SK-N-MC (cell line): ENCODE measurements at places on chromosomes 13 and 19.

- DNase-seq = no peak
Observed at GRCh38 chr13:110405597-110406450, 98.7 kb downstream of the COL4A2 start.

GRCh38 chr19:58182989-58183816 is at the start of gene ZNF274:
Gene ZNF274 (plus strand): TSS chr19:58183061. CDS start chr19:58183966, 905 bp downstream.
- peak; percentile 34 for DNase-seq

DNA sequence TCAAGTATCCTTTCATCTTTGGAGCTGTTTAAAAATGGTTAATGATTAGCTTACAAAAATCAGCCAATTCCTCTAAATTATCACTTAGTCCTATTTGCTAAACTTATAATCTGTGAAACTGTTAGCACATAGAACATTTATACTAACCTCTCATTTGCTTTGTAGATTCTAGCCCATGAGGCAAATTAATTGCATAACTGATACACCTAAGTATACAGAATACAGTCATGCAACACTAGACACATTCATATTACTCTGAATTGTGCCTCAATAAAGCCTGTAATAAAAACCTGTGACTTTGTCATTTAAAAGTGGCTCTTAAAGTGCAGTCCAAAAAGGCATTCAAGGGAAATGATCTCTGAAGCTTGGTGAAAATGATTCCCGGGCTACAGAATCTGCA is 21.0 kb downstream of the SERPINE3 start:
- no peak for DNase-seq

GRCh38 chr19:45153339-45154063 is 7.3 kb downstream of the NKPD1 start:
- DNase-seq = no peak

- DNase-seq = no peak
Observed at GRCh38 chr19:508204-509150, 1.2 kb downstream of the TPGS1 start.

DNA sequence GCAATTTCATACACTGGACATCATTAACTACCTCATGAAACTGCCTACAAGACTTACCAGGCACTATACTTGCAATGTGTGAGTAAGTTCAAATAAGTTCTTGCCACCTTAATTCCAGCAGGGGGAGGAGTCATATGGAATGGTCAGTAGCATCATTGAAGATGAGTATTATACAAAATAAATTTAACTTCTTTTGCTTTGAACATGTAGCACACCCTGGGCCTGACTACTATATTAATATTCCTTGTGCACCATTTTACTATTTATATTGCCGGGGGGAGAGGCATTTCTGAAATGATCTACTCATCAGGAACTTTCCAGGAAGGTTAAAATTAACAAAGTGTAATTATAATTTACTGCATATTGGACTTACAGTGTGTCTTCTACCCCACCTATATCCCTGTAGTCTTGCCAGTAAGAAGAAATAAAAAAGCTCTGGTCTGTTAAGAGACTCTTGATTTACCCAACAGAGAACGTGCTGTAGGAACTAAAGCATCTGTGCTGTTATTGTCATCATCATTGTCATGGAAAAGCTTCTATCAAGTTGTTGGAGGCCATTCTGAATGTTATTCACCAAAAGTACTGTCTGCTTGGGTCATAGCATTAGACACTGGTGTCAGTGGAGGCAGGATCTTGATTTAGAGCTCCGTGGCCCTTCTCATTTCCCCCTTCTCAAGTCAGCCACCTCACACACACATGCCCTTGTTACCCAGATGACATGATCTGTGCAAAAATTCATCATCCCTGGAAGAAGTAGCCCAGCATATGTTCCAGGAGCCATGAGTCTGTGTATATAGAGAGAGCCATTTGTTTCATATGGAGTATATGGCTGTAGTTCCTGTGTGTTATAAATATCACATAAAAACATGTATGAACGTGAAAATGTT is 147.1 kb downstream of the MTUS2 start:
- DNase-seq = no peak

DNA sequence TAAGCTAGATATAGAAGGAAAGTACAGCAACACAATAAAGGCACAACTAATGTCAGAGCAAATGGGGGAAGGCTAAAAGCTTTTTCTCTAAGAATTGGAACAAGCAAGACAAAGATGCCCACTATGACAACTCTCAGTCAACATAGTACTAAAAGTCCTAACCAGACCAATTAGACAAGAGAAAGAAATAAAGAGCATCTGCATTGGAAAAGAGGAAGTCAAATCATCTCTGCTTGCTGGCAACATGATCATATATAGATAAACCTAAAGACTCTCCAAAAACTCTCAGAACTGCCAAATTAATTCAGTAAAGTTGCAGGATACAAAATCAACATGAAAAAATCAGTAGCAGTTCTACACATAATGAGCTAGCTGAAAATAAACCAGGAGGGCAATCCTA is 542.0 kb downstream of the DIAPH3 start:
- no peak for DNase-seq

DNA sequence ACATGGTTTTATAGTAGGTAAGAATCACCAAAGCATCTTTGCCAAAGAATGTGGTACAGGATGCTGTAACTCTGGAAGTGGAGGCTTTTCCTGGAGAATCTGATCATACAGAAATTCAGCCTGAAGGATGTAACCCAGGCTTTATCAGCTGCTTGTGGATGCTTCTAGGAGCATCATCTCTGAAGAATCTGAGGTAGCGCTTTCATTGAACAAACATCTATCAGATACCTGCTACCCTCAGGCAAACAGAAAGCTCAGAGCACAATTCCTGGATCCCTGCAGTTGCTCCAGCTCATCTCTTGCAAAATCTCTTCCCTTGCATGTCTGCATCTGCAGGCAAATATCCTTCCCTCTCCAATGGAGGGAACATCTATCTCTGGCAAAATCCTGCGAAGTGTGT is 9.3 kb downstream of the FAM124A start:
- DNase-seq = no peak

- DNase-seq = no peak
Observed at GRCh38 chr13:30431269-30431940, 9.1 kb downstream of the UBE2L5 start.

DNA sequence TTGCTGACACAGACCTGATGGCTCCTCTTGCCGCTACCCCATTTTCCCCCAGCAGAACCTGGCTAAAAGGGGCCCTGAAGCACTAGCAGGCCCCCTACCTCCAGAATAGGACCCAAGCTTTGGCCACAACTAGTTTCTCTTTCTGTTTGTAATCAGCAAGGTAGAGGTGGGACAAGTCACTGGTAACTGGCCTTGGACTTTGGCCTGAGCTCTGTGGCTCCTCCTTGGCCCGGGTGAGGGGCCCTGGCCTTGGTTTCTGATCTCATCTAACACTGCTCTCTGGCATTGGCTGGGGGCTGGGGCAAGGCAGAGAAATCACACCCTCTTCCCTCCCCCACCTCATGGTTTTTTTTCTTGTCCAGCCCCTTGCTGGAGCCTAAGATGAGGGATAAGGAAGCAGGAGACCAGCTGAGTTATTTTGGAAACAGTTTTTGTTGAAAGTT is 2.1 kb downstream of the CALM3 start:
- DNase-seq = no peak

DNA sequence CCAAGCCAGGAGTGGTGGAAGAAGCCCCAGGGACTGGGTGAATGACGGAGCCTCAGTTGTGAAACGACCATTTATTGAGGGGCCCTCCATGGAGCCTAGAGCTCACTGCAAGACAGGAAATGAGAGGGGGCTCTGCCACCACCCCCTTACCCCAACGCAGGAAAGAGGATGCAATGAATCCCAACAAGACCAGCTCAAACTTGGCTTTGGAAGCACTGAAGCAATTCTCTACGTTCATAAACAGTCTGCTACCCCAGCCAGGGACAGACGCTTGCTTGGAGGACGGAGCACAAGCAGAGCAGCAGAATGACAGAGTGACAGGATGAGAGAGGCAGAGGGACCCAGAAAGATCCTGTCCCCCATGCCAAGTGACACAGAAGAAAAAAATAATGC is 1.0 kb downstream of the PRKACA start:
- DNase-seq = no peak

- no peak for DNase-seq
Observed at GRCh38 chr13:43368003-43368402, 344.6 kb downstream of the DNAJC15 start.

DNA sequence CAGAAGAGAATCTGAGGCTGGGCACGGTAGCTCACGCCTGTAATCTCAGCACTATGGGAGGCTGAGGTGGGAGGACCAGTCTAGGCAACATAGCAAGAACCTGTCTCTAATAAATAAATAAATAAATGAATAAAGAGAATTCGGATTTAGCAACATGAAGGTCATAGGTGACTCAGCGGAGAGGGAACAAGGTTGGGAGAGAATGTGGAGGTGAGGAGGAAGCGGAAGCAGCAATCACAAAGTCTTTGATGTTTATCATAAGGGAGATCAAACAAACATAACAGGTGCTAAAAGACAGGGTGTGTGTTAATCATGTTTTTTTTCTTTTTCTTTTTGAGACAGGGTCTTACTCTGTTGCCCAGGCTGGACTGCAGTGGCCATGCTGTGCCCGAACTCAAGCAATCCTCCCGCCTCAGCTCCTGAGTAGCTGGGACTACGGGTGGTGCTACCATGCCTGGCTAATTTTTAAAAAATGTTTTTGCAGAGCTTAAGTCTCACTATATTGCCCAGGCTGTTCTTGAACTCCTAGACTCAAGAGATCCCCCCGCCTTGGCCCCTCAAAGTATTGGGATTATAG is 16.3 kb downstream of the PBX4 start:
- DNase-seq = no peak

DNA sequence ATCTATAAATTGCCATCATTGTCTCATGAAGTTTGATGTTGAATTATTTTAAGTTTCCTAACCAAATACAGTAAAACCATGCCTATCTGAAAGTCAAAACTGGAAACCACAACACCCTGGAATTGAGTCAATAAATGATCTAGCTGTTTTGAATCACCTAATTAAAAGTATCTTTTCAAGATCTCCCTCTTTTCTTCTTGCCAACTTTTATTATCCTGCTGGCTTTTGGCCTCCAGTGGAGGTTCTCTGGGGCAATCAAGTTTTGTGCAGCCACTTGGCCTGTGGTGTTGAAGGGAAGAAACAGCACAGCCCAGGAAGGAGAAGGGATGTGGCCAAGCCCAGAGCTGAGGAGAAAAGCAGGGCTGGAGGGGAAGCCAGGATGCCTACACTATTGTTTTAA is 255.4 kb downstream of the COG6 start:
- DNase-seq = no peak

DNA sequence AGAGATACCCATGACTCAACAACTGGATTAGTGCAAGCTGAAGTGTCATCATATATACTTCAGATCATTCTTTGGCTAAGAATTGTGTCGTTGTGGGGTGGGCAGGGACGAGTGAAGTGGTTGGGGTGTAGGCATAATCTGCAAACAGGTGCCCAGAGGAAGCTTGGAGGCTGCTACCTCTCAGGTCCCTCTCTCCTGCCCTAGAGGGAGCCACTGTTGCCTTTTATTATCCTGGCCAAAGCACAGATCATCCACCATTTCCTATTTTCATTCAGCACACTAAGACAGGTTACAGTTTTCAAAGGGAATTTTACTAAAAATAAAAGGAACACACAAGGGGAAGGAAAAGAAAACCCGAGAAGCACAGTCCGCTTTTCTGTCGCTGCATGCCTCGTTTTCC is 126.6 kb downstream of the HS6ST3 start:
- DNase-seq = no peak

GRCh38 chr19:2260341-2260805 is 4.2 kb upstream of the JSRP1 start:
- DNase-seq = no peak

DNA sequence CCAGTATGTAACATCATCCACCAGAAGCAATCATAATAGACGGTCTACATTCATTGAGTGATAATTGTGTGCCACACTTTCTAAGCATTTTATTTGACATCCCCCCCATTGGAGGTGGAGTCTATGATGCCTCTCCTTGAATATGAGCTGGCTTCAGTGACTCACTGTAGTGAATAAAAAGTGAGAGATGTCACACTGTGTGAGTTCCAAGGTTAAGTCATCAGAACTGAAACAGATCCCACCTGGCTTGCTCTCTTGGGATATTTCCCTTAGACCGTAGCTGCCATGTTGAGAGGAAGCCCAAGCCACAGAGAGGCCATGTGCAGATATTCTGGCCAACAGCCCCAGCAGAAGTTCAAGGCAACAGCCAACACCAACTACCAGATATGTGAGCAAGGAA is 12.6 kb downstream of the RTBDN start:
- DNase-seq = no peak

DNA sequence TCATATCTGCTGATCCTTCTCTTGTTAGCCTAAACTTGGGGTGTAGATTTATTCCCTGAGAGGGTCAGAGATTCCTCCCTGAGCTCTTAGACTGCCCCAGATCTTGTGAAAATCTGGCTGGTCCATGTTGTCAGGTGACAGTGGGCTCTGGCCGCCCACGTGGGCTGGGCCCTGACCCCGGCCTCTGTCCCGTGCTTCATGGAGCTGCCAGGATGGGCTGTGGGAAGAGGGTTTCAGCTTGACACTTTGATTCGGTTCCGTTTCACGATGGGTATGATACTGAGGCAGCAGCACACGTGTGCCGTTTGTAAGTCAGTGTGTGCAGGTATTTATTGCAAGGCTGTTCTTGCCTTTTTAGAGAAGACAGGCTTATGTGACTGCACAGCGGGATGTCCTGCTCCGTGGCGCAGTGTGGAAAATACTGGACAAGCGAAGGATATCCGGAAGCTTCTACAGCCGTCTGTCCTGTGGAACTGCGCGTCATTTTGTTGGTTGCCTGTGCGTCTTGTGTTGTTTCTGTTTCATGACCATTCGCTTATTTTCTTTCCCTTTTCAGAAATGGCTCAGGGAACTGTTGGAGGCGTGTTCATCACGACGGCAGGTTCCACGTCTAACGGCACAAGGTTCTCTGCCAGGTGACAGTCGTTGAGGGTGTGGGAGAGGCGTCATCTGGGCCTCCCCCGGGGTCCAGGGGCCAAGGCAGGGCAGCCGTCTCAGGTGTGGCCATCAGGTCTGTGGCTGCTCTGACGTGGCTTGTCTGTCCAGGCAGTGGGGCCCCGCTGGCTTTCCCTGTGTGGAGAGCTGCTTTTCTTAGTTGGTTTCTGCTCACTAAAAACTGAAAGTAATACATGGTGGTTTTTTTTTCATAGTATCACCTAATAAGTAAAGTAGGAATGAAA is 20.5 kb downstream of the ATP4B start:
- no peak for DNase-seq

DNA sequence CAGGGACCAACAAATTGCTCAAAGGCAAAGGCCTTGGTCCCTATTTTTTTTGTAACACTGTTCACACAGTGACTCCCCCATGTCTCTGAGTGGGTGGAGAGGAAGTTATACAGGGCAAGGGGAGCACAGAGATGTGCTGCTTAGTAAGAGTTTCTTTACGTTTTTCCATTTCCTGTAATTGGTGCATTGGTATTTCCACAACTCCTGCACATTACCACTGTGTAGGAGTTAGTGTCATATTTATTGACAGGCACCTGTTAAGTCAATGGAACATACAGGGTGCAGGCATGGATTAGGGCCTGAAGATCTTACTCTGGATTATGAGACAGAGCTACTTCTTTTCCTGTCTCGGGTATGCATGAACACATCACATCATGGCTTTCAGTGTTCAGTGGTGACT is 45.2 kb downstream of the SOX21 start:
- no peak for DNase-seq

- no peak for DNase-seq
Observed at GRCh38 chr13:24745861-24746617, 17.9 kb upstream of the RNF17 start.
